ENCODE measurements at places on chromosomes 11 and 22.

- DNase-seq, result no peak
Observed at GRCh38 chr11:126581871-126582648, 226.6 kb downstream of the ST3GAL4 start.

GRCh38 chr11:65293909-65294381 is 20.7 kb upstream of the CDC42EP2 start:
- no peak for DNase-seq

DNA sequence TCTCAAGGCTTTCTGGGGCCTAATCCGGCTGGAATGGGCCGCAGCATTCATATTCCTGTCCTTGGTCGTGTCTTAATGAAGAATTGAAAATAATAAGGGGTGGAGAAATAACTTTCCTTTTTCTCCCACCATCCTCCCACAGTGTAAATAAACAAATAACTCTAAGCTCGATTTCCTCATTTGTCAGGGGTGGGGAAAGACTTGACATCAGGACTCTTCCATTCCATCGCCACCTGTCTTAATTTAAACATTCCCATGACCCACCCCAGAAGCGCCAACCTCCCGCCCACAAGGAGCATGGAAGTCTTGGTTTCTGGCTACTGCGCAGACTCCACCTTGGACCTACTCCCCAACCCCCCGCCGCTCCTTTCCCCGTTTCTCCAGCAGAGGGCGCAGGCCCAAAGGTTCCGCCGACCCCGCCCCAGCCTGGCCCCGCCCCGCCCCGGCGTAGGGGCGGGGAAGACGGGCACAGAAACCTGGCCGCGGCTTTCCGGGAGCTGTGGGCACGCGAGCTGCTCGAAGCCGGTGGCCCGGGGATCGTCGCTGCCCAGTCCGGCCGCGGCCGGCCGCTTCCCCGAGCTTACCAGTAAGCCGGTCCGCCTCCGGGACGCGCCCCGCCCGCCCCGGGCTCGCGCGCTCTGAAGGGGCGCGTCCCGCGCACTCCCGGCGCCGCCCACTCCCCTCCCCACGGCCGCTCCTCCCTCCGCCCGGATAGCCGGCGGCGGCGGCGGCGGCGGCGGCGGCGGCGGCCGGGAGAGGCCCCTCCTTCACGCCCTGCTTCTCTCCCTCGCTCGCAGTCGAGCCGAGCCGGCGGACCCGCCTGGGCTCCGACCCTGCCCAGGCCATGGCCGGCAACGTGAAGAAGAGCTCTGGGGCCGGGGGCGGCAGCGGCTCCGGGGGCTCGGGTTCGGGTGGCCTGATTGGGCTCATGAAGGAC is at the start of gene CBL:
Gene CBL, plus strand, starts transcription at position 766 of the 937 bp plus-strand sequence. Its CDS starts 79 bp downstream, at position 845.
- DNase-seq, result peak; percentile 96

DNA sequence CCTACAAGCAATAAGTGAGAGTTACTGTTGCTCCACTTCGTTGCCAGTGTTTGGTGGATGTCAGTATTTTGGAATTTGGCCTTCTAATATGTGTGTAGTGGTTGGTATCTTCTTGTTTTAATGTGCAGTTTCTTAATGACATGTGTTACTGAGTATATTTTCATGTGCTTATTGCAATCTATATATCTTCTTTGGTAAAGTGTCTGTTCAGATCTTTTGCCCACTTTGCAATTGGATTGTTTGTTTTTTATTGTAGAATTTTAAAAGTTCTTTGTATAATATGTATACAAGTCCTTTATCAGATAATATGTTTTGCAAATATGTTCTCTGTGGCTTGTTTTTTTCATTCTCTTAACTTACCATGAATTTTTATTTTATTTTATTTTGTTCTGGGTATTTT is 7.7 kb downstream of the OR51V1 start:
- DNase-seq, result no peak

DNA sequence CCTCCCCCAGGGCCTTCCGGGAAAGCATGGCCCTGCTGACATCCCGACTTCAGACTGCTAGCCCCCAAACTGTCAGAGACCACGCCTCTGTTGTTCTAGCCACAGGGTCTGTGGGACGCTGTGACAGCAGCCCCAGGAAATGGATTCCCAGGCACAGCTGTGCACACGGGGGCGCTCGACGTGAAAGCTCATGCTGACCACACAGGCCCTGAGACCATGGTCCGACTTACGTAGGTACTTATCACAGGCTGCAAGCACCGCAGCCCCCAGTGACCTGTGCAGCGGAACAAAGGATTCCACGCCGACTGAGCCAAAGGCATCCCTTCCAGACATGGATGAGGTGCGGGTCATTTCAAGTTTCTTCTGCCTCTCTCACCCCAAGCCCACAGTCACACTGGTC is 150.6 kb downstream of the CTTN start:
- no peak for DNase-seq

- no peak for DNase-seq
Observed at GRCh38 chr11:70661761-70662501, 263.6 kb downstream of the CTTN start.

DNA sequence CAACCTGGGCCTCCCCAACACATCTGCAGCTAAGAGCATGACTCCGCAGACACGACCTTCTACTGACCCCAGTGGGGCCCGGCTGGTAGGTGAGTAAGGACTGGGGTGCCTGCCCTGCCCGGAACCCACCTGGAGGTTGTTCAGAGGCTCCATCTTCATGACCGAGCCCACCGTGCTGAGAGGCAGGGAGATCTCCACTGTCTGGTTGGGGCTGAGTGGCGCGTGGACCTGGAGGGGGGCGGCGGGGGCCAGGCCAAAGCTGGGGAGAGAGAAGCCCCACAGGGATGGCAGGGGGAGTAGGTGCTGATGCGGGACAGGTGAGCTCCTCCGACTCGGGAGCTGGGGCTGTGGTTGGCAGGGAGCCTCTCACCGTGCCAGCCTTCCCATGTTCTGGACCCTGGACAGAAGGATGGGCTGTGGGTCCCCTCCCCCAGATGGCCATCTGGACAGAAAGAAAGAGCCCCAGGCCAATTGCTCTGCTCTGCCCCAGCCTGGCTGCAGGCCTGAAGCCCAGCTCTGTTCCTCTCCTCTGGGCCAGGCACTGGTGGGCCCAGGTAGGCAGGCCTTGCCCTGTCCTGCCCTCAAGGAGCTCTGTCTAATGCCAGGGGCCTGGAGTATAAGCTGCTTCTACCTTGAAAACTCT is 16.3 kb upstream of the RASL10A start:
- no peak for DNase-seq

GRCh38 chr11:114773541-114774338 is 95.4 kb downstream of the NXPE2 start:
- DNase-seq, result no peak

DNA sequence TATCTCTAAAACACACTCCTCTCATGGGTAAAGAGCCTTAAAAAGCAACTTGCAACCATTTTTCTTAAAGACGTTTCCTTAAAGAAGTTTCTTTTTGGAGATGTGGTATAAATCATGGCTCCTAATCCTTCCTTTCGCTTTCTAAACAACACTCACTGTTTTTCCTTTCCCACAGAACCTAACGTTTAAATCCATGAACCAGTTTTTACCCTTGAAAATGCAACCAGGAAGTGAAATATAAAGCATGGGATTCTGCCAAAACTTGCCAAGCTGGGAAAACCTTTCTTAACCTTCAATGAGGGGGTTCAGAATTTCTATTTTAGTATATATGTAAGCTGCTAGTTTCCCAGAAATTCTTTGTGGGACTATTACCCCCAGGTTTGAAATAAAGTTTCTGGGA is 8.6 kb downstream of the PLEKHA7 start:
- no peak for DNase-seq

DNA sequence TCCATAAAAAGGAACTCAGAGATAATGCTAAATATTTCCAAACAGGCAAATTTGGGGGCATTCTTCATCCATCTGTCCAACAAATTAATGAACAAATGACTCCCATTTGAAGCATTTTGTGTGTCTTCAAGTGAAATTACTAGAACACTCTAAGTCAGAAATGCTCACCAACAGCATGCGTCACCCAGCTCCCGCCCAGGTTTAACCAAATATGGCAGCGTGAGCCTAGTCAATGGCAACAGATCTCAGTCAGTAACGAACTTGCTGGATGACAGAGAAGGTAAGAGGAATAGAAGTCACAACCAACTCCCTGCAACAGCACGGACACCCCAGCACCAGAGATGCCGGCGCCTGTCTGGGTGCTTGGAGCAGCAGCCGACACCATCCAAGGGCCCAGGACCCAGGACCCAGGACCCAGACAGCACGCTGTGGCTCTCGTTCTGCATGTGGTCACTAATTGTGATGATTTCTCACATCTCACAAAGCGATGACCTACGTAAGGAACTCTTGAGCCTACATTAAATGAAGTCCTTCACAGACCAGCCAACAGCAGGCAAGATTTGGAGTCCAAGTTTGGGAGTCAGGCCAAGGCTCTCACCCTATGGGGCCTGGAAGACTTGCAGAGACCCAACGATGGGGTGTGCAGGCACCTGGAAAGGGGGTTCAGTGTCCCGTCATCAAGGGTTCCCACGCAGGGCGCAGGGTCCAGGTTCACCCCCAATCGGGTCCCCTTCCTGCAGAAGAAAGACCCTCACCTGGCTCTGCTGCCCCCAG is 556.9 kb downstream of the BRD1 start:
- no peak for DNase-seq

DNA sequence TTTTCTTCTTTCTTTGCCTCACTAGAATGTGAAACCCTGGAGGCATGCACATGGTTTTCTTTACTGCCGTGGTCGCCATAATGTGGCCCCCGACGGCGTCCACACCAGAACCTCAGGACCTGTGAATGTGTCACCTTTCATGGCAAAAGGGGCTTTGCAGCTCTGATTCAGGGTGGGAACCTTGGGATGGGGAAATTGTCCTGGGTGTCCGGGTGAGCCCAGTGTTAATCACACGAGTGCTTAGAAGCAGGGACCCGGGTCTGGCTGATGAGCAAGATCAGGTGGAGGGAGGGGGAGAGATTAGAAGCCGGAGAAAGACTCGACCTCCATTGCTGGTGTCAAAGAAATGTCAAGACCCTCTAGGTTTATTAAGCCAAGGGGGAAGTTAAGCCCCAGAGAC is 74.7 kb upstream of the SHISAL1 start:
- DNase-seq, result no peak

DNA sequence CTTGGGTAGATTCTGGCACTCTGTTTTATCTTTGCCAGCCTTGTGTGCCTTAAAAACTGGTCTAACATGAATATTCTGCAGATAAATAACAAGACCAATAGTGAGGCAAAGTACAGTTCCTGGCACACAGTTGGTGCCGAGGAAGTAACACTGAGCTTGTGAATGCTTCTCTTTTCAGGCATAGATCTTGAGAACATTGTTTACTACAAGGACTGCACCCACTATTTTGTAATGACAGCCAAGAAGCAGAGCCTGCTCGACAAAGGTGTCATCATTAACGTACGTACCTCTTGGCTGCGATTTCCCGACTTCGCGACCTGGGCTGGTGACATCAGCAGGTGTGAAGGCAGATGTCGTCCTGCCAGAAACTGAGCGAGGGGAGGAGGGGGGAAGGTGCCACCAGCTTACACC is 105.7 kb downstream of the MICAL2 start:
- no peak for DNase-seq

DNA sequence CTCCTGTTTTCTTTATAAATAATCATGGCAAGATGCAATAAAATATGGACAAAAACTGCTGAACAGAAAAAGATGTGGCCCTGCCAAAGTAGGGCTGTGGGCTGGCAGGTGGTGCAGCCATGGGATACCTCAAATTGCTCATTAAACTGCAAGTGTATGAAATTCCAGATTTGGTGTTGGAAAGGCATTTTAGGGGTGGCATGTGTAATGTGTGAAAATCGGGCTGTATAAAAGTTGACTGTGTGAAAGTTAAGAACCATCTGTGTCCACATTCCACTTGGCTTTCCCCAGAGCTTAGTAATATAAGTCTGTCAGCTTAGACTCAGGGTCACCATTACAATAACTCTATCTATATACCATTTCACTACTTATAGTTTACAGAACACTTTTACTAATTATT is 34.8 kb upstream of the FZD4 start:
- no peak for DNase-seq

- DNase-seq, result no peak
Observed at GRCh38 chr22:34841331-34841771, 224.6 kb upstream of the ISX start.

All from COLO829 (cell line).